ENCODE measurements at places on chromosomes 5 and 9.

DNA sequence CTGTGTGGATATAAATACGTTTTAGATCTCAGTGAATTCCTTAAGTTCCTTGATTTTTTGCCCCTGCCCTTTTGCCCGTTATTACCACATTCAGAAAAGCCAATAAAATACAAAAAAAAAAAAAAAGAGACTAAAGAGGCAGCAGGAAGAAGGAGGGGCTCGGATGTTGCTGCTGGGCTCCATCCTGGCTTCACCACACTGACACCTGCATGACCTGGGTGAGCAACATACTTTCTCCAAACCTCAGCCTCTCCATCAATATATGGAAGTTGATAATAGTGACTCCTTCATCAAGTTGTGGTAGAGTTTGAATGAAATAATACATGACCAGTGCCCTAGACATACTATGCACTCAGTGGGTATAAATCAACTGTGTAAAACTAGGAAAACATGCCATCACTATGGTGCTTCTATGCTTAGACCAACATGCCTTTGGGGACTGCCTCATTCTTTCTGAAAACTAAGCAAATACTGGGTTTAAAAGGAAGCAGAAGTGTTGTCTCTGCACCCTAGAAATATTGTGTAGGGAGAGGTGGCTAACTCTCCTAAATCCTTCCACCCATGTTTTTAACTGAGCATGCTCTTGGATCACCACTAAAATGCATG, 243.0 kb downstream of the PIK3R1 start:
- DNase-seq, result no peak

GRCh38 chr9:76818271-76818670, 54.0 kb downstream of the PCA3 start:
- no peak for DNase-seq

DNA sequence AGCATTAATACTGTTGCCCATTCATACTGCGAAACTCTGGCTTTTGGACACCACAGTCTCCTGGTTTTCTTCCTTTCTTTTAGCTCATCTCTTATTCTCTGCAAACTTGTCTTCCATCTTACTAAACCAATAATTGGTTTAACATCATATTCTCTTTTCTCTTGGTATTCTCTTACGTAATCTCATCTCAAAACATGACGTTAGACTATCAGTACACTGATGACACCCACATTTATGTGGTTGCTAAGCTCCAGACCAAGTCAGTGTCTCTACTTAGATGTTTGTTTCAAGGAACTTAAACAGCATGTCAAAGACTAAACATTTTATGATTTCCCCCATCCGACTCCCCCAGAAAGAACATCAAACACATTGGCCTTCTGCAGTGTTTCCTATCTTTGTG, 2.1 kb downstream of the PRRC1 start:
- DNase-seq, result no peak

- no peak for DNase-seq
Observed at GRCh38 chr5:97550818-97551217, 367.8 kb upstream of the RIOK2 start.

- no peak for DNase-seq
Observed at GRCh38 chr5:18323891-18324290, 689.6 kb downstream of the TAF11L14 start.

GRCh38 chr5:57277085-57277484, 103.2 kb downstream of the GPBP1 start:
- no peak for DNase-seq

DNA sequence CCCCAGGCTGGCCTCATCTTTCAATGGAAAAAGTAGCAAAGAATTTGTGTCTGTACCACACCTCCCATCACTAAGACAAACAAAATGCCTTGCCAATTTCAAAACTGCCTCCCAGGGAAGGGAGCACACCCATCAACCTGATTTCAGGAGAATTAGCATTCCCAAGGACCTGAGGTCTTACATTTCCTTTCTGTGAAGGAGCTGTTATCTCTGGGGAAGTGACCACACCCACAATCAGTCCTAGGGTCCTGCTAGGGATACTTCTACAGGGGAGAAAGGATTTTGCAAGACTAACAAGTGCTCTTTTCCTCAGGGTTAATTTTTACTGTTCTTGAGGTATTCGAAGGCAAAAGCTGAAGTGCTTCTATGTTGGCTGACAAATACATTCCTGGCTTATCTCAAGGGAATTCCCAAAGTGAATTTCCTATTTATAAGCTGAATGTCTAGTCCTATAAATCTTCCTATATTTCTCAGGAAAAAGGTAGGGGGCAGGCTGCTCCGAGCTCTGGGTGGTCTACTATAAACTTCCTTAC, 97.4 kb upstream of the ITGA1 start:
- no peak for DNase-seq

DNA sequence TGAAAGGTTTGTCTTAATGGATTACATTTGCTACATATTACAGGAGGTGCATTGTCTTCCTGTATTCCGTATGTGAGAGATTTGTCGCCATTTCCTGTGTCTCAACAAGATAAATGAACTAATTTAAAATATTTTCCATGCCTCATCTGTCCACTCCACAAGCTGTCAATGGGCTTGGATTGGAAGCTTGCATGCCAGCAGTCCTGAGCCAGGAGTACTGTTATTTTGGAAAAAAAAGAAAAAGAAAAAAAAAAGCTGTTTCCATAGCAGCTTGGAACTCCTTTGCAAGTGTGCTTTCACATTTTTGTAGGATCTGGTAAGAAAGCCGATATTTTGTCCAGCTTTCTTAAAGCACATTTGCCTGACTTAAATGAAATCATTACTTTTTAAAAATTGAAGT, 330.8 kb downstream of the KDM4C start:
- DNase-seq, result no peak

DNA sequence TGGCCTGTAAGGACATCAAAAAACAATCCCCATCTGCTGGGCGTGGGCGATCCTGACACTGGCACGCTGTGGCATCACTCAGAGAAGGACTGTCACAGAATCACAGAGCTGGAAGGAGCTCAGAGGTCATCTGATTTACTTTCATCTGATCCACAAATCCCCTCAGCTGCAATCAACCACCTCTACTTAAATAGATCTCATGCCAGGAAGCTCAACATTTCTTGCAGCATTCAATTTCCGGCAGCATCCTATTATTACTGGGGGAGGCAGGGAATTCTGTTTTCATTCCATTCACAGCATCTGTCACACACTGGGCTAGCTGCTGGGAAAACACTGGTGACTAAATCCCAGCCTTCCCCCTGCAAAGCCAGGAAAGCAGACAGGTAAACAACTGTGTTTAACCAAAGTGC, 38.3 kb downstream of the RETREG1 start:
- DNase-seq, result no peak

GRCh38 chr9:114125476-114126013, 26.5 kb upstream of the KIF12 start:
- DNase-seq, result no peak

GRCh38 chr9:87140605-87141109, 193.4 kb upstream of the GAS1 start:
- DNase-seq, result no peak

DNA sequence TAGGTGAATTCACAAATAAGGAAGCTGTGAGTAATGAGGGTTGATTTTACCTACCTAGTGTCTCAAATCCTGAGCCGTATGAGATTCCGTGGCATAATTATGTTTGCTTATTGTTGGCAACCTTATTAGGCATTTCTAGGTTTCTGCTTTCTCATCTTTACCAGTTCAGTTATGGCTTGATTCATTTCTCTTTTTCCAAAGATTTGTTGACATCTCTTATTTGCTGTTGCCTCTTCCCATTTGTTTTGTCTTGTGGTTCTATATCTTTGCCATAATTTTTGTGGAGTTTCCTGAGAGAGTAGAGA, 470 bp downstream of the IL31RA start:
- DNase-seq, result no peak

DNA sequence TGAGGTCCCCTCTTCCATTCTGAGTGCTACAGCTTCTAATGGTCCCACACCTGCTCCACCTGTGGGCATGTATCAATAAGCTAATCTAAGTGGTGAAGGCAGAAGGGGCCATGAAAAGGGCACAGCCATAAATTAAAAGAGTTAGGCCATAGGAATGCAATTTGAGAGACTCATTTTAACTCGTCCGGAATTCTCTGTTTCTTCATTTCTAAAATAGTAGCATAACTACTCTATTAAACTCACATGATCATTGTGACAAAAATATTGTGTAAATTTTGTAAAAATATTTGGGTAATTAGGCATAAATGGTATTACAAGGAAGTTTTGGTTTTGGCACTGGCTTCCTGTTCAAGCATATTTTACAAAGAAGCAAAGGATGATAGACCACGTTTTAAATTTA, 103.1 kb upstream of the TXNDC8 start:
- no peak for DNase-seq

DNA sequence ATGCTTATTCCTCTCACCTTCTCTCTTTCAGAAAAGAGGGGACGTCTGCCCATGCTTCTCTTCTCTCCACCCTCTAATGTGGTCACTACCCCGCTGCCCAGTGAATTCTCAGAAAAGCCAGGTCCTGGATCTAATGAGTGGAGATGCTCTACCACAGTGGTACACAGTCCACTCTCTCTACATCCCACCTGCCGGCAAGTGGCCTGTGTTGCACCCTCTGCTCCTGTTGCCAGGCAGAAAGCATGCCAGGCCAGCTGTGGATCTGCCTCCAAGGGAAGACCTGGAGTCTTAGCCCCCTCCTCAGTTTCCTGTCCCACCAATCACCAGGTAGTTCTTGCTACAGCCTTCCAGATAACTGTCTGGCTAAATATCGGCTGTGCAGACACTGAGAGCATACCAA, 71.2 kb upstream of the SPDL1 start:
- DNase-seq, result no peak

DNA sequence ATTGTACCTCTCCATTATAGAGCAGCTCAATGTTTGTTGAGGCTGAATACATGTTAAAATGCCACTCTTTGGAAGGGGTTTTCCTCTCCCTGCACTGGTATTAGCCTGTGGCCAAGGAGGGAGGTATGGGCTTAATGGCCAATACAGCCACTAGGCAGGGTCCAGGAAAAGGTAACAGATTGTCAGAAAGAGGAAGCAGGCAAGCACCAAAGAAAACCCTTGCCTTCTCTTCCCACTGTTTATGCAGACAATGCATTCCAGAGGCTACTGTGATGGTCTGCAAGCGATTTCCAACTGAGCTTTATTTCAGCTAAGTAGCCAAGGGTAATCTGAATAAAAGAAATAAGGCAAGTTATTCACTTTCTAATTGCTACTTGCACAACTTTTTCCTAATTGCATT, 95.3 kb upstream of the SLC27A6 start:
- no peak for DNase-seq

- DNase-seq, result no peak
Observed at GRCh38 chr9:89677702-89678395, 73.0 kb downstream of the GADD45G start.

- DNase-seq, result no peak
Observed at GRCh38 chr5:121671624-121672023, 180.1 kb upstream of the FTMT start.

DNA sequence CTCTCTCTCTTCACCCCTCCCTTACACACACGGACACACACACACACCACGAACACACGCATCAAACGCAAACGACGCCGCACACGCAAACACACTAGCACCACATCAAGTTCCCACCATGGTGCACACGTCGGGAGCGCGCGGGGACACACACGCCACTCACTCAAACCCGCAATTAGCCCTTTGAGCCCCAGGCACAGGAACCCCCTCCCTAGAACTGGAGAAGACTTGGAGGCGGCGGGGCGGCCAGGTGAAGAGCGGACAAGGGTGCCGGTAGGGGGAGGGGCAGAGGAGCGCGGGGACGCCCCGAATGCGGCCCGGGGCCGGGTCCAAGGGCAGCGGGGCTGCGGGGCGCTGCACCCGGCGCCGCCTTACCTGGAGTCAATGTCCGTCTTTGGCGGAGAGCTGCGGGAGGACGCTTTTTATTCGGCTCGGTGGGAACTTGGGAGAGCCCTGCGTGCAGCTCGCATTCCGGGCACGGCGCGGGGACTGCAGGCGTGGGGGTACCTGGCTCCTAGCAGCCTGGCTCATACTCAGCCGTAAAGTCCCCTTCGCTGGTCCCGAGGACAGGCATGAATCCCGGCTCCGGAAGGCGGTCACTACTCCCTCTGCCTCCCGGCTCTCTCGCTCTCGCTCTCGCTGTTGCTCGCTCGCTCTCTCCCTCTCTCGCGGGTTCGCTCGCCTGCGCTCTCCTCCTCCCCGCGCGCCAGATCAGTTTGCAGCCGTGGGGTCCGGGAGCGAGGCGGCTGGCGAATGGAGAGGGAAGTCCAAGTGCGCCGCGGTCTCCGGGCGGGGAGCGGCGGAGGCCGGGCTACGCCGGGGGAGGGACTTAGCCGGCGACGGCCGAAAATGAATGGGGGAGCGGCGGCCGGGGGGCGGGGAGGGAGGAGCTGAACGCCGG, at the start of gene BRINP1:
BRINP1 (minus strand) TSS at position 755 of the 901 bp plus-strand sequence. CDS start 56,080 bp downstream, outside the sequence.
- DNase-seq, result no peak

- DNase-seq, result no peak
Observed at GRCh38 chr5:135328128-135328687, 70.8 kb downstream of the MACROH2A1 start.

DNA sequence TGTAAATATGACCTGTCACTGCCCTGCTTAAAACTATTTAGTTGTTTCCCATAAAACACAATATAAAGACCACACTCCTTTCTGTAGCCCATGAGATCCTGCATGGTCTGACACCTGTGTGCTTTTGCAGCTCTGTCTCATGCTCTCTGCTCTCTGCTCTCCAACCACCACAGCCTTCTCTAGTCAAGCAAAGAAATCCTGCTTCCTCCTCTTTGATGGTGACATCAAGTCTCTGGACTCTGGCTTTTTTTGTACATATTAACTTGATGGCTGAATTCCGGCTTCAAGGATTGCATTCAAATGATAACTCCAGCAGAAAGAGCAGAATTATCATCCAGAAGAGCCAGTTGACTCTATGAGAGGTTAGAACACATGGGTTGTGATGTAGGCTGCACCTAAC, 58.2 kb downstream of the CHSY3 start:
- no peak for DNase-seq

- DNase-seq, result no peak
Observed at GRCh38 chr5:99119326-99119725, 190.5 kb upstream of the CHD1 start.

GRCh38 chr5:143676802-143677201, 135.2 kb upstream of the HMHB1 start:
- no peak for DNase-seq

DNA sequence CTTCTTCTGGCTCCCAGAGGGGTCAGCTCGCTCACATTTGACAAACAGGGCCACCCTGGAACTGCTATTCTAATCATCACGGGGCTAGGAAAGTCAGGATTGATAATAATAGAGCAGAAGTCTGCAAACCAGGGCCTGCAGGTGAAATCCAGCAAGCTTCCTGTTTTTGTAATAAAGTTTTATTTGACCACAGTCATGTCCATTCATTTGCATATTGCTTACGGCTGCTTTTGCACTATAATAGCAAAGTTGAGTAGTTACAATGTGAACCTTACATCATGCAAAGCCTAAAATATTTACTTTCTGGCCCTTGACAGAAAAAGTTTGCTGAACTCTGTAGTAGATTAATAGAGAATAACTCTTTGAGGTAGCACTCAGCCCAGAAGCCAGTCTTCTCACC, 63.2 kb upstream of the CTXN3 start:
- no peak for DNase-seq

- DNase-seq, result no peak
Observed at GRCh38 chr5:132498152-132498551, 7.6 kb upstream of the IRF1 start.

- DNase-seq, result no peak
Observed at GRCh38 chr5:11483630-11484029, 420.6 kb downstream of the CTNND2 start.
